Activated naive CD8-positive, alpha-beta T cell treated with anti-CD3 and anti-CD28 coated beads for 36 hours (primary cell): ENCODE measurements at places on chromosomes 13 and 19. TPM values are rescaled to one million over a fixed set of nuclear protein-coding genes. Genes with fewer than 3 reads are reported as not detected.

DNA sequence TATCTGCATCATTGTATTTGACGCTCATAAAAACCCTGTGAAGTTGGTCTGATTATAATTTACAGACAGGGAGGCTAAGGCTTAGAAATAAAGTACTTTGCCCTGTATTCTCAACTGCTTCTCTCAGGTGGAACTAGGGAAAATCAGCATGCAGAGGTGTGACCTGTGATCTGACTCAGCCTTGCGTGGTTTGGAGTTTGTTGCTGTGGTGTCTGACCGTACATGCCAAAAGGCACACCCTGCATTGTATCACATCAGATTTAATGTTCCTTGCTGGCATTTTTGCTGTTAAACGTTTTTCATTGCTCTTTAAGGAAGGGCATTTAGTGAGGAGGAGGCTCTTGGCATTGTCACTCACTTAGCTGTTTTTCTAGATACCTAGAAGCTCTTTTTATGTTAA, 58.8 kb upstream of the C1QTNF9B start:
- peaks cover 16% of the 10 kb centered on the region for H3K27me3 ChIP-seq
- peaks cover 7% of the 10 kb centered on the region for H3K4me1 ChIP-seq
- no peak overlapping the region for H3K27ac ChIP-seq
- H3K4me3 ChIP-seq = no peak overlapping the region

DNA sequence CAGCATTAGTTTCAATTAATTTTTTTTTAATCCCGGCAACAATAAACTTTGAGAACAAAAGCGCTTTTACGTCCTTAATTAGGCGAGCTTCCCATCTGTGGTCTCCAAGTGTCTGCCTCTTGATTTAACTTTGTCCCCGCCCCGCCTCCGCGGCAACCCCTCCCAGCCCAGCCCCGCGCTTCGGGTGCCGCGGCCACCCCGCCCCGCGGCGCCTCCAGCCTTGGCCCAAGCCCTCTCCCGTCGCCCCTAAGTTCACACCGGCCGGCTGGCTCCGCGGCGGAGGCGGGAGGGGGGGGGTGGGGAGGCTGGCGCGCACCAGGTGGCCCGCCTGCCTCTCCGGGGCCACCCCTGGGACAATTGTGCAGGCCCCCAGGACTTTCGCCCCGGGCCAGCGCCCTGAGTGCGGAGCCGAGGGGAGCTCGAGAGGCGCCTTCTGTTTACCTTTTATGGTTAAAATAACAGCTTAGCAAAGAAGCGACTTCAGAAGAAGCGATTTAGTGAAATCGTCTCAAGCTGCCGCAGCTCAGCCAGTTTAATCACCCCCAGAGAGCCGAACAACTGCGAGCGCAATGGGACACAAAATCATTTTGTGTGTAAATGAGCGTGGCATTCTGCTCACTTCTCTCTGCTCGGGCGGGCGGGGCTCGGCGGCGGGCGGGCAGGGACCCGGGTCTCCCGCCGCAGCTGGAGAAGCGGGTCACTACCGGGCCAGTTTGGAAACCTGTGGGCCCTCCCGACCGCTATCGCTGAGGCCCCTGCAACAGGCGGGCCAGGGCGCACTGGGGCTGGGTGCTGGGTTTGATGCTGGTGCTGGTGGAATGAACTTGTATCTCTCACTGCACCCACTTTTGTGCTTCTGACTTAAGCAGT, 1.4 kb downstream of the KCTD15 start:
- H3K4me1 ChIP-seq = no peaks in the 10 kb centered on the region
- H3K27ac ChIP-seq = no peak overlapping the region
- peak; percentile 18 for DNase-seq
- H3K4me3 ChIP-seq = peak overlapping the region; percentile 60

- H3K27ac ChIP-seq = no peak overlapping the region
- DNase-seq = no peak
- H3K4me3 ChIP-seq = no peak overlapping the region
- peaks cover 32% of the 10 kb centered on the region for H3K36me3 ChIP-seq
These were observed 14.7 kb downstream of the NHLRC3 start for GRCh38 chr13:39052944-39053343.

The CDC16 gene
- 73.0 TPM for total RNA-seq

The CPB2 gene
- total RNA-seq = not detected

DNA sequence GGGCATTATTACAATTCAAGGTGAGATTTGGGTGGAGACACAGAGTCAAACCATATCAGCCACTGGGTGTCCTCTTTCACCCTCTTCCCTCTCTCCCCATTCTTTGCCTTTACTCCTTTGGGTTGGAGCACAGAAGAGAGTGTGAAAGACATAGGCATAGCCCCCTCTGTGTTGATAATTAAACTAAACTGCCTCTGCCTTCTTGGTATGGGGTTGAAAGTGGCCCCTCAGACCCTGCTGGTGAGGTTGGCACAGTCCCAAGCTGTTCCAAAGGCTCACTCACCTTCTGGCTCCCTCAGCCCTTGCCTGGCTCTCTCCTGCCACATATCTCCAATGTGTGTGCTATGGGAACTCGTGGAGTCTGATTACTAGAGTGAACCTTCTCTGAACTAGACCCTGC, 210.6 kb upstream of the RXFP2 start:
- DNase-seq = no peak
- peaks cover 4% of the 10 kb centered on the region for H3K27me3 ChIP-seq
- no peak overlapping the region for H3K4me3 ChIP-seq
- H3K27ac ChIP-seq = no peak overlapping the region
